Stimulated activated naive CD8-positive, alpha-beta T cell treated with anti-CD3 and anti-CD28 coated beads, Interleukin-15, Interleukin-2, amounts not matched to agents 100 U/mL and 50 U/mL, for 24 hours (primary cell): ENCODE measurements at places on chromosomes 1 and 21.

DNA sequence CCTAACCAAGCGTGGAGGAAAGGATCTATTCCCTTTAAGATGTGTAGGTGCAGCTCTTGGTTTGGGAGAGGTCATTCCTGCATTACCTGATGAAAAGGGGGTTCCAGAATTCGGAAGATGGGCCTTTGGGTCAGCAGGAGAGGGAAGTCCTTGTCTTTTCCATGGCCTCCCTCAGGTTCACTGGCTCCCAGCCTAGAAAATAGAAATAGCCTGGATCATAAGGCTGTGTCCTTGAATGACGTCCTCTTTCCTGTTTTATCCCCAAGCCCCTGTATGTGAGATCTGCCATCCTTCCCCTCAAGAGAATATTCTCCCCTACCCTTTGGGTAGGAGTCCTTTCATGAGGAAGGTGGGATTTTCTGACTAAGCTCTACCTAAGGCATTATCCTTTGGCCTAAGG, 14.5 kb upstream of the RPS8 start:
- DNase-seq, result no peak

GRCh38 chr1:94100129-94100784, 20.7 kb downstream of the ABCA4 start:
- DNase-seq, result no peak

DNA sequence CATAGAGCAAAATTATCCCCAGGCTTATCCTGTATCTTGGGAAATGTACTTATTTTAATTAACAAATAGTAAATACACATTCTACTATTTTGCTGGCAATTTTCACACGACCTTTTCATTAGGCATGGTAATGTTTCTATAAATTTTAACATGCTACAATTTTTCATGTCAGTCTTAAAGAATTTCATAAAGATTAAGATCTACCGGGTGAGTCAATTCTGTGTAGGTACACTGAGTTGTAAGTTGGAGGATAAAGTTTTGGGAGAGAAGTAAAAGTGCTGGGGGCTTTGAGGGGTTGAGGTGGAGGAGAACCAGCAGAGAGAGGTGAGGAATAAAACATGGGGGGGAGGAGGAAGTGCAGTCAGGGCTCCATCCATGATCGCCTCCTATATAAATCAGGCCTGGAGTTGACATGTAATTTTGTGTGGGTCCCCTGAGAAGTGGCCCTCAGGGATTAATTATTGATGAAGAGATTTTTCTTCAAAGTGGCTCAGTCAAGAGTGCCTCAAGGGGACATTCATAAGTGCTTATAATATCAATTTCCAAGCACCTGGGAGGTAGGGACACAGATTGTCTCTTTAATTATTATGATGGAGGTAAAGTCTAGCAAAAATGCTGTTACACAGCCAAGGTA, 7.2 kb downstream of the DPYD start:
- DNase-seq, result no peak

GRCh38 chr1:185568155-185569123, 165.8 kb upstream of the HMCN1 start:
- no peak for DNase-seq

DNA sequence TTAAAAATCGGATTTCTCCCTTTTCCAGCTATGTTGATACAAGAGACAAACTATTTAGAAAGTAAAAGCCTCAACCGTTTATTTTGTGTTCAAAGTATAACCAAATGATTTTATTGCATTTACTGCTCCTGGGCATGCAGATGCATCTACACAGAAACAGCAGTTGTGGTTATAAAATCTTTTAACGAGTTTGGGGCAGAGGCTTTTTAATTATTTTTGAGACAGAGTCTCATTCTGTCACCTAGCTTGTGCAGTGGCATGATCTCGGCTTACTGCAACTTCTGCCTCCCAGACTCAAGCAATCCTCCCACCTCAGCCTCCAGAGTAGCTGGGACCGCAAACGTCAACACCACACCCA, 33.6 kb downstream of the ZNF496 start:
- no peak for DNase-seq
